Effector memory CD8-positive, alpha-beta T cell (primary cell): ENCODE measurements at places on chromosomes 16 and 17.
A peak's percentile ranks its signal among the peaks of the same experiment; 100 is the strongest.

DNA sequence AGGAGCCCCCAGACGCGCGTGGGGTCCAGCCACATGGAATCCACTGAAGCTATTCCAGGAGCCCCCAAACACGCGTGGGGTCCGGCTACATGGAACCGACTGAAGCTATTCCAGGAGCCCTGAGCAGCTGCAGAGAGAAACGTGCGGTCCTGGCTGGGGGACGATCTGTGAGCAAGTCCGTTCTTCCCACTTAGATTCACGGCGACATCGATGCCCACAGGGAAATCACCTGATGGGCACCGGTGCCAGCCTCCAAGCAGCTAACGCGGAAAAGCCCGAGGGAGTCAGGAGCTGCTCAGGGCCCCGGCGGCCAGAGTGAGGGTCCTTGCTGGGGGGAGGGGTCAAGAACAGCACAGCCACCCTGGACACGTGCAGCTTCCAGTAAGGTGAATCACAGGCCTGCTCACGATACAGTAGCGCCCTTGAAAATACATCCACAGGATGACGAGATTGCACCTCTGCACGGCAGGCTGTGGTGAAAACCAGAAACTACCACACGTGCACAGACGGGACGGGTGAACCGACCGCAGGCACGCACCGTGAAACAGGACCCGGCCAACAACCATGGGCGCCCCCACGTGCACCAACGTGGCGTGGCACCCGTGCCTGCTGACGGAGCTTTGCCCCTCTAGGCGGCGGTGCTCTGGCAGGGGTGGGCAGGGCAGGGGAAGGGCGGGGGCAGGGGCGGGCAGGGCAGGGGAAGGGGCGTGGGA, 77.7 kb upstream of the GNG13 start:
- peak; percentile 14 for DNase-seq

DNA sequence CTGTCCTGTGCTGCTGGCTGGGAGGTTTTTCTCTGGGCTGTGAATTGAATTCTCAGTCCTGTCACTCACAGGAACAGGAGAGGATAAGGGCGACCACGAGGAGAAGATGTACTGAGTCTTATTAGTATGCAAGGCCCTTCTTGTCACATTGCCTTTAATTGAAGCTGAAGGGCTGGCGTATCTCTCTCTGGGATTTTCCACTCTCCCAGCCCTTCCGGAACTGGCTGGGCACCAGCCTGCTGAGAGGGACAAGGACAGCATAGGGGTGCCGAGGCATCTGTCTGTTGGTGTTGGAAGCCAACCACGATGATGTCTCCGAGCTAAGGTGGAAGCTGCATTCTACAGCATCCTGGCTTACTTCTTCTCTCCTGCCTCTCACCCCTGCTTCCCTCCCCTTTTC, 33.2 kb downstream of the GPRC5B start:
- DNase-seq = no peak

GRCh38 chr17:31373150-31374093, 18.1 kb upstream of the RAB11FIP4 start:
- peak; percentile 46 for DNase-seq

DNA sequence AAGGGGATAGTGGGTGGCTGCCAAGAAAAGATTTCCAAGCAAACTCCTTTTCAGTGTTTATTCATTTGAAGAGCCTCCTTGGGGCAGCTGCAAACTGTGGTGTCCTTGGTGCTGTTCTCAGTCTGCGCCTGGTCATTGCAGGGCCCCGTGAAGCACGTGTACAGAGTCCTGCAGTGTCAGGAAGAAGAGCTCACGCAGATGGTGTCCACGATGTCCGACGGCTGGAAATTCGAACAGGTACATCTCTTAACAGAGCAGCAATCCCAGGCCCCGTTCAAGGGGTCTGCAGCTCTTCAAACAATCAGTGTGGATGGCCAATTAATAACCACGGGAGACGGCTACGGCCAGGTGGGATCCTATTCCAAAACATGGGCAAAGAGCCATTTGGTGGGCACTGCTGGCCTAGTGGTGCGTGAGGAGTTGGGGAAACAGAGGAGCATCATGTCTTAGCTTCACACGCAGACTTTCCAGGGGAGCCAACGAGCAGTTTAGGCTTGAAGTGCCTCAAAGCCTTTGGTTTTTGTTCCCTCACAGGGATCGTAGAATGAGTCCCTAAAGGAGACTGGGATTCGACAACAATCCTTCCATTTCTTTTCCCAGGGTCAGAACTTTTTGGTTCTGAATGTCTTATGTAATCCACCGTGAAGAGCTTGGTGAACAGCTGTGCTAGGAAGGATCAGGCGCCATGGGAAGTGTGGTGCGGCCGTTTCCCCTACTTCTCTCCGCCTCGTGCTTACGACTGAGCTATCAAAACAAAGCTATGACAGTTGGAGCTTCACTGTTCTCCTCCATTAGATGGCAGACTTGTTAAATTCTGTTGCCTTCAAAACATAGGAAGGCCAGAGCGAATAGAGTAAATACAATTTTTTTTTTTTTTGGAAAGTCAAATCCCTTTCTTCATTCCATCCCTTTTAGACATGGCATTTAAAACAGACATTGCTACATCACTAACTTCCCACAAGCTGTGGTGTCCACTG, 12.6 kb downstream of the KCTD2 start:
- no peak for DNase-seq

DNA sequence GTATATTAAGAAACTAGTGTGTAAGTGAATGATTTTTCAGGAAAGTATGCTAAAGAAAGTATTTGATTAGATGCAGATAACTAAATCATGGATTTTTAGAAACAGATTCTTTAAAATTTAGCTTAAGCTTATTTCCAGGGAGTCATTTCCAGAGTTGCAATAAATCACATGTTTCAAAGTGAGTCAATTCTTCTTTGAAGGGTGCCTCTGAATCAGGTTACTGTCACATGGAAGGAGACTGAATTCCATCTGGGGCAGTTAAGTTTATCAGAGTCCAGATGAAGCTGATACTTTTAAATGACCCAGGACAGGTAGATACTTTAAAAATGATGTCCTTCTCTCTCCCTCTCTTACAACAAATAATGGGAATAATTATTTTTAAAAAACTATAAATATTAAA, 5.0 kb downstream of the MFSD11 start:
- no peak for DNase-seq

GRCh38 chr17:38870259-38871165, 654 bp downstream of the LASP1 start:
- peak; percentile 59 for DNase-seq

GRCh38 chr17:68613739-68614298, 12.7 kb upstream of the FAM20A start:
- DNase-seq = peak; percentile 8

DNA sequence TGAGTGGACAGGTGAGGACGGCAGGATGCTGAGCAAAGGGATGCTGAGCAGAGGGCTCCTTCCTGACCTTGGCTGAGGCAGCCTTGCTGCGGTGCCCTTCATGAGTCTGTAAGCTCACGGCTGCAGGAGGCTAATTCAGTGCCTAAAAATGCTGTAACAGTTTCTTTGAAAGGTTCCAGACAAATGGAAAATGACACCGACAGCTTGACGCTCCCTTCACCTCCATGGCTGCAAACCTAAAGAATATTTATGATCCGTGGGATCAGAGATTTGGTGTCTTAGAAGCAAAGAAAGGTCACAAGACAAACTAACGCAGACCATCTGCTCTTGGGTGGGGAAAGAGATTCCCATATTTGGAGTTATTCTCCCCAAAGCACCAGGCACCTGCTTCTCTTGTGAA, 28.0 kb downstream of the TOM1L2 start:
- DNase-seq = no peak

- DNase-seq = no peak
These were observed 2.7 kb upstream of the NFE2L1 start for GRCh38 chr17:48045316-48046001.
